Stimulated activated memory B cell treated with anti-CD40 and anti-IgM and Interleukin-4, amounts not matched to agents 10 μg/mL and 1 μg/mL and 100 μg/mL, for 72 hours (primary cell): ENCODE measurements at places on chromosomes 11 and 22.

DNA sequence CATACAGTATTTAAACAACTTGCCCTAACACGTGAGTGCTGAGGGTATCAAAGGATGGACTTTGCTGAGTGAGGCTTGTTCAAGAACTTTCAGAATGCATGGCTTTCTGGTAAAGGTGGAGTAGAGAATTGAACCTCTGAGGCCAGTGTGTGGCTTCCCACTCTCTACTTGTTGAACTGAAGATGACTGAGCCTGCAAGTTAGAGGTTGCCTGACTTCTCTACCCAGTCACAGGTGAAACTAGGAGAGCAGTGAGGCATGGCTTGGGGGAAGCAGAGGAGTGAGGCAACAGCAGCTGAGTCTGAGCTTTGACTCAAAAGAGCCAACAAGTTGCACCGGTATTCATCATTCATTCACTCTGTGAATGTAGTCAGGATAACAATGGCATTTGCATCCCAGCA, 256.4 kb upstream of the SESN3 start:
- peak; percentile 100 for ATAC-seq

GRCh38 chr11:898540-899190, 11.9 kb downstream of the CHID1 start:
- no peak for ATAC-seq

DNA sequence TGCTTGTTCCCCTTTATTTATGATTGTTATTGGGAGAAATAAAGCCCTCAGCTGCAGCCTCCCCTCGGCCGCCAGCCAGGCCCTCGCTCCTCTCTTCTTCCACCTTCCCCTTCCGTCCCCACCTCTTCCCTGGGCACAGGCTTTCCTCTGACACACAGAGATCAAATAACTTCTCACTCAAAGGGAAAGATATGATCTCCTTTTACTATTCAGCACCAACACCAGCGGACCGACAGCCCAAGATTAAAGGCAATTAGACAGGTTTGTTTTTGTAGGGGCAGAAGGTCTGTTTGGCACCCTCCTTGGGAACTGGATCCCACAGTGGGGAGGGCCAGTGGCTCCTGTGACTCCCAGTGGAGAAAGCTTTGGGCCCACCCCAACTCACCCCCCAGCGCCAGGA, 23.0 kb downstream of the NECTIN1 start:
- no peak for ATAC-seq

- ATAC-seq, result peak; percentile 85
Observed at GRCh38 chr22:29457730-29458129, 19.3 kb downstream of the RFPL1 start.

GRCh38 chr11:35005141-35005780, 88.8 kb downstream of the PDHX start:
- no peak for ATAC-seq

- ATAC-seq, result no peak
Observed at GRCh38 chr22:28344918-28345703, 334.5 kb downstream of the TTC28 start.

DNA sequence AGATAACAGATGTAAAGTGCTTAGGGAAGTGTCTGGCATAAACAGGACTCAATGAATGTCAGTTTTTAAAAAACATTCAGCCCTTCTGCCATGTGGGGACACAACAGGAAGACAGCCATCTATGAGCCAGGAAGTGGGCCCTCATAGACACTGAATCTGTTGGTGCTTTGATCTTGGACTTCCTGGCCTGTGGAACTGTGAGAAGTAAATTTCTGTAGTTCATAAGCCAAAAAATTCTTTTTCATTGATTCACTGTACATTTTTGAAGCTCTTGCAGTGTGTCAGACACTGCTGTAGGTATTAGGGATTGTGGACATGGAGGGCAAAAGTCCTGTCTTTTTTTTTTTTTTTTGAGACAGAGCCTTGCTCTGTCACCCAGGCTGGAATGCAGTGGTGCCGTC, 188.6 kb downstream of the HIPK3 start:
- no peak for ATAC-seq

GRCh38 chr22:29701155-29701999, 18.4 kb upstream of the CABP7 start:
- peak; percentile 24 for ATAC-seq

DNA sequence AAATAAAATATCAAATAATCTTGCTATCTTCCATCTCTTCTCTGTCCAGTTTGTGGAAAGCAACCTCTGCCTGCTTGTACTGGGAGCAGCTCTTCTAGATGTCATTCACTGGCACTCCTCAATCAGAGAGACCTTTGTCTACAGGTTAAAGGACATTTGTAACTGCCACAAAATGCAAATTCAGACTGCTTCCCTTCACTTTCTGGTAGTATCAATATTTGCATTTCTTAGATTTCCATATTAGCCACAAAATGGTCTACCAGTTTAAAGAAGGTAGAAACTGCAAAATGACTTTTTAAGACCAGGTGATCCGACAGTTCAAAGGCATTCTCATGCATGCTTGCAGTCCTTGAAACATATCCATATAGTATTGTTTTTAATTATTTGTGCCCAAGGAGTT, 51.7 kb upstream of the RCN1 start:
- no peak for ATAC-seq

GRCh38 chr22:32612834-32613233, 138.2 kb downstream of the FBXO7 start:
- ATAC-seq, result no peak

DNA sequence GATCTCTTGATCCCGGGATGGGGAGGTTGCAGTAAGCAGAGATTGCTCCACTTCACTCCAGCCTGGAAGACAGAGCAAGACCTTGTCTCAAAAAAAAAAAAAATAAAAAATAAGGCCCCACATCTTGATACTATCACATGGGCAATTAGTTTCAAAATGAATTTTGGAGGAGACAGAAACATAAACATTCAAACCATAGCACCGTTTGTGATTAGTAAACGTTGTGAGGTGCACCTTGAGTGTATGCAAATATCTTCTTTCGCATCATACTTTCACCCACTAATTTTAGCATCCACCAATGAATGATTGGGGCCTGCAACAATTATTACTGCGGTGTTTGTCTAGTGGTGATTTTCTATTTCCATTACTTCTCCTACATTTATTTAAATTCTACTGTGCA, 11.0 kb upstream of the SPDYC start:
- no peak for ATAC-seq

- no peak for ATAC-seq
Observed at GRCh38 chr11:2204361-2205213, 33.0 kb upstream of the TH start.

- no peak for ATAC-seq
Observed at GRCh38 chr11:102810950-102811660, 13.1 kb upstream of the MMP1 start.

GRCh38 chr11:3880724-3881123, 25.3 kb downstream of the STIM1 start:
- peak; percentile 66 for ATAC-seq

- no peak for ATAC-seq
Observed at GRCh38 chr11:24132471-24132870, 364.4 kb upstream of the LUZP2 start.

DNA sequence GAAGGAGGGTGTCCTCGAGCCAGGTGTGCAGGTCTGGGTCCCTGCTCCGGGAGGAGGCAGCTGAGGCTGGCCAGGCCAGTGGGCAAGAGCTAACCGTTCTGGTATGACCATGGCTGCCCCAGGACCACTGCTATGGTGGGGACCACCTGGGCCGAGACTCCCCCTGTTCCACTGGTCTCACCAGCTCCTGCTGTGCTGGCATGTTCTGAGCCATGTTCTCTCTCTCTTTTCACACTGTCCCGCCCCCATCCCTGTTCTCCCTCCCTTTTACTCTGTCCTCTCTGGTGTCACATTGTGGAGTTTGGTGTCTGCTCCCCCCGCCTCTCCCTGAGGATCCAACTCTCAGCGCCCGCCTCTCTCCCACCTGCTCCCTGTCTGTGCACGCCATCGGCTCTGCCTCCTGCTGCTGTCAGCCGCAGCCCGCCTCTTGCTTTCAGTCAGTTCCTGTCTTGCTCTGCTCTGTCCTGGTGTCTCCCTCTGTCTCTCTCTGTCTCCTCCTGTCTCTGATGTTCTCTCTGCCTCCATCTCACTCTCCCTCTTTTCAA, 66.4 kb downstream of the LRRC32 start:
- no peak for ATAC-seq

- peak; percentile 66 for ATAC-seq
Observed at GRCh38 chr11:48008951-48009270, 28.6 kb downstream of the PTPRJ start.

- no peak for ATAC-seq
Observed at GRCh38 chr11:57474017-57474802, 13.9 kb downstream of the RTN4RL2 start.

GRCh38 chr11:16299390-16299789, 57.0 kb downstream of the SOX6 start:
- ATAC-seq, result no peak

GRCh38 chr11:122633219-122633829, 22.2 kb upstream of the UBASH3B start:
- ATAC-seq, result peak; percentile 64

DNA sequence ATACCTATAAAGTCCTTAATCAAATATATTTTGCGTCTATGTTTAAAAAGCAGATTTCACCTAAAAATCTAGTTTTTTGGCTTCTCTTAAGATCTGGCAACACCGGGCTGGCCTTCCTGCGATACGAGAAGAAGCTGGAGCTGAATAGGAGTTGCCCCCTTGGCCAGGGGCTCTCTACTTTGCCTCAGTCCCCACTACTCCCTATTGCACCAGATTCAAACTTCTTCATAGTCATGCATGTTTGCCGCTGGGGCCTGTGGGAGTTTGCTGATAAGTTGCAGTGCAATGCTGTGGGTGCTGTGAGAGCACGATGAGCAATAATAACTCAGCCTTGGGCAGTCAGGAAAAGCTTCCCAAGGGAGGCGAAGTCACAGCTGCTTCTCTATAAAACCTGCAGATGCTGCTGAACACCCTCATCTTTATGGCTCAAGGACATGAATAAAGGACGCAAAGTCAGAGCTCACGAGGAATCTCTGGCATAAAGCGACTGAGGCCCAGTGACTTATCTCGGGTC, 15.2 kb upstream of the EIF3D start:
- ATAC-seq, result no peak

DNA sequence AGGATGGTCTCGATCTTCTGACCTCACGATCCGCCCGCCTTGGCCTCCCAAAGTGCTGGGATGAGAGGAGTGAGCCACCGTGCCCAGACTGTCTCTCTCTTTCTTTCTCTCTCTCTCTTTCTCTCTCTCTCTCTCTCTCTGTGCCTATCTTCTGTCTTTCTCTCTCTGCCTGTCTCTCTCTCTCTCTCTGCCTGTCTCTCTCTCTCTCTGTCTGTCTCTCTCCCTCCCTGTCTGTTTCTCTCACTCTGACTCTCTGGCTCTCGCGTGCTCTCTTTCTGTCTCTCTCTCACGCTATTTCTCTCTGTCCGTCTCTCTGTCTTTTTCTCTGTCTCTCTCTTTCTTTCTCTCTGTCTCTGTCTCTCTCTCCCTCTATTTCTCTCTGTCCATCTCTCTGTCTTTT, 3911.2 kb upstream of the OR11H1 start:
- peak; percentile 53 for ATAC-seq

GRCh38 chr11:101407324-101407723, 176.5 kb downstream of the TRPC6 start:
- ATAC-seq, result no peak

DNA sequence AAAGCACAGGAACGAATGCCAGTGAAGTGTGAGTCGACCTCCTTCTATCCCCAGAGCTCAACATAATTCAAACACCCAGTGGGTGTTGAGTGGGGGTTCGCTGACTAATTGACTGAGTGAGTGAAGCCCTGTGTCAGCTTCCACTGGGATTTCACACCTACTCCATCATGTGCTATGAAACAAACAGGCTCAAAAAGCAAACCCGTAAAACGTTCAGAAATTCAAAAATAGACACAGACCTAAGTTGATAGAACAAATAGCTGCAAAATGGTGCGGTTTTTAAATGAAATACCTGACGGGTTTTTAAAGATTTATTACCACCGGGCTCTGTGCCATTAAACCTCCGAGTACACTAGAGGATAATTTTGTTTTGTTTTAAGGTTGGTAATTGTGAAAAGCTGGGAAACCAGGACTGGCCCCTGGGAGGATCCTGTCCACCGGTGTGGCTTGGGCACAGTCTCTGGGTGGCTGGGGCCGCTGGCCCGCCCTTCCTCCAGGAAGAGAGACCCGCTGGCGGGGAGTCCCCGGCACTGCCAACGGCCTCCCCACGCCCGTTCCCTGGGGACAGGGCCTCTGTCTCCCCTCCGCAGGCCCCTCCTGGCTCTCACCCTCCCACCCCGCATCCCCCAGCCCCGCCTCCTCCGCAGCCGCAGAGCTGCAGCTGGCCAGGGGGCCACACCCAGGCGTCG, 13.6 kb downstream of the KCNJ5 start:
- ATAC-seq, result peak; percentile 74

GRCh38 chr22:36700711-36701670, 2.6 kb downstream of the CACNG2 start:
- no peak for ATAC-seq

- no peak for ATAC-seq
Observed at GRCh38 chr11:40384991-40385390, 1074.5 kb downstream of the LRRC4C start.

GRCh38 chr11:124865902-124866851, 945 bp downstream of the ROBO3 start:
- ATAC-seq, result no peak

DNA sequence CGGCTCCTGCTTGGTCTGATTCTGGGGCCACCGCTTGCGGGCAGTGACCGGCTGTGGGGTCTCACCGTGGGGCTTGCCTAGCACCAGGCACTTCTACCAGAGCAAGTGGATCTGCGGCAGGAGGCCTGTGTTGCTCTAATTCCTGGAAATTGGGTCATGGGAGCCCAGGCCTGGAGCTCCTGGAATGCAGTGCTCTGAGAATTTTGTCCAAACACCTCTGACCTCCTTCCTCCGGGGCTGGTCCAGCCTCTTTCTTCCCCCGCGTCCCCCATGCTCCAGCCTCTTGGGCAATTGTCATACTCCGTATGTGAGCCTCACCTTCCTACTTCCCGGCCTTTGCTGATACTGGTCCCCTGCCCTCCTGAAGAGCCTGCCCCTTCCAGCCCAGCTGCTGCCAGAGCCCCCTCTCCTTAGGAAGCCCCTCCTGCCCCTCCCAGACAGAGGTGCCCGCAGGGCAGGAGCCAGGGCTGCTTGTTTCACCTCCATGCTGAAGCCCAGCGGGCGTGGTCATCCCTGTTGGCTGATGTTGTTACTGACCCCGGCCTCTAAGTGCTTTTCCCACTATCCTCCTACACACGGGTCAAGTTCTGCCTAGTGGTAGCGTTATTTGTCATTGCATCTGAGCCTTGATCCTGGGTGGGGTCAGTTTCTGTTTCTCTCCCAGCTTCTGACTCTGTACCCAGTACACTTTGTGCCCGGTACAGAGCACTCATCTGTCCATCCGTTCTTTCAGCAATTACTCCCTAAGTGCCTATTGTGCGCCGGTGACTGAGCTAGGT, 9.6 kb downstream of the MGAT3 start:
- ATAC-seq, result no peak

DNA sequence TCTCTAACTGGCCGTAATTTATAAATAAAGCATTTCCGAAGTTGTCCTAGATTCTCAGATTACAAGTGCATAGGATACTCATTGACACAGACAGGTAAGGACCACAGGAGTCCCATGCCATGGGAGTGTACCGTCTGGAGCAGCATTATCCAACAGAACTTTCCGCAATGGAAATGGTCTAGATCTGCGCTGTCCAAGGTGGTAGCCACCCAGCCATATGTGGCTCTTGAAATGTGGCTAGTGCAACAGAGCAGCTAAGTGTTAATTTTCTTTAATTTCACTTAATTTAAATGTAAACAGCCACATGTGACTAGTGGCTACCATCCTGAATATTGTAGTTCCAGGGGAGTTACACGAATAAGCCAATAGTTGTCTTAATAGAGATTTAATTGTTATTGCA, 71.3 kb downstream of the GALNT18 start:
- no peak for ATAC-seq

- peak; percentile 69 for ATAC-seq
Observed at GRCh38 chr11:96126917-96127595, 203.1 kb upstream of the MTMR2 start.
